NCI-H1092 treated with DMSO at 0.1 percent for 48 hours (cell line): ENCODE measurements at places on chromosomes 3 and 15.

GRCh38 chr15:57059026-57059660, 140.7 kb downstream of the TCF12 start:
- no peak for DNase-seq

DNA sequence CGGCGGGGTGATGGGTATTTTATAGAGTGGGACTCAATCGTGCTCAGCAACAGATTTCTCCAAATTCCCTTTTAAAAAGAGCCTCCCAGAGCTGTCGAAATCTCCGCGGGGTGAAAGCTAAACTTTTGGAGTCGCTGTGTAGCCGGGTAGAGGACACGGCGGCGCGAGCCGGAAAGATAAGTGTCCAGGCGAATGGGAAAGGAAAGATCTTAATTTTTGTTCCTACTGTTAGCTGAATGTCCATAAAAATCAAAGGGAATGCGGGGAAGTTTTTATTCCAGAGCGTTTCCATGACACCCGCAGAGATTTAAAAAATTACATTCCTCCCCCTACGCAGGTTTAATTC, 9.1 kb downstream of the EOMES start:
- no peak for DNase-seq

GRCh38 chr3:38117163-38117716, 19.7 kb downstream of the ACAA1 start:
- no peak for DNase-seq

- DNase-seq = no peak
These were observed 171.1 kb downstream of the KCNAB1 start for GRCh38 chr3:156291272-156292123.

DNA sequence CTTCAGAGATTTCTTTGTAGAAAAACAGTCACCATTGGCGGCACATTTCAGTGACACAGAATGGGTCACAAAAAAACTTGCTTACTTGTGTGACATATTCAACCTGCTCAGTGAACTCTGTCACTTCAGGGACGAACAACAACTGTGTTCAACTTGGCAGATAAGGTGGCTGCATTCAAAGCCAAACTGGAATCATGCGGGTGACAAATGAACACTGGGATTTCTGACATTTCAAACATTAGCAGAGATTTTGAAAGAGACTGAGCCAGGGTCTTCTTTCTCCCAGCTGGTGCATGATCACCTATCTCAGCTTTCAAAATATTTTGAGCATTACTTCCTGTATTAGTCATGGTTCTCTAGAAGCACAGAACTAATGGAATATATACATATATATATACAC, 1.9 kb upstream of the EID1 start:
- no peak for DNase-seq

DNA sequence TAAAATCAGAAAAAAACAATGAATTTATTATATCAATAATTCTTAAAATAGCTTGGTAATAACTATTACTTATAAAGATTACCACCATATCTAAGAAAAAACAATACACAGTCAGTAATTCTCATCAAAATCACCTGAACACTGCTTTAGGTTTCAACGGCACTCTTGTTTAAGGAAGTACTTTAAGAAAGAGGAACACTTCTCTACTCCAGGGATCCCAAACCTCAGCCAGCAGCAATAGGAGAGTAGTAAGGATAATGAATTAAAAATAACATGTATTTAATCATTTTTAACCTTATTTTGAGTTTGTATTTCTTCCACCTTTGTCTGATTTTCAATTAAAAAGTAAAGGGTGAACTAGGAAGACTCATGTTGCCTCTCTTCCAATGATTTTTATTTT, 494.0 kb upstream of the NR2F2 start:
- no peak for DNase-seq
